ENCODE measurements at places on chromosomes 2 and 18.

DNA sequence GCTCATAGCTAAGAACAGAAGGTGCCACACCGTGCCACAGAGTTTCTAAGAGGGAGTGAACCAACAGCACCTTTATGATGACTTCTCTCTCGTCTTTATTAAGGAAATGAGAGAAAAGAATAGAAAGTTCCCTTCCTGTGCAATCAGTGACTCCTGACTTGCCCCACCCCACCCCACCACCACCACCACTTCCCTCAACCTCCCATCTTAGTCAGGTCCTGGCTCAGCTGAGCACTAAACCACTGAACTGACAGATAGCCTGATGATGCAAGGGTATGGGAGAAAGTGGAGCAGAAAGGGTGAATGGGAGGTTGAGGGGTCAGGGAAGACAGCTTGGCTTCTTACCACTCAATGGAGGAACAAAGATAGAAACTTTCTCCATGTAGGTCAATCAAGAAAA is 75.2 kb upstream of the RMDN2 start:
- no peak for DNase-seq

- DNase-seq: no peak
Measured at GRCh38 chr2:210617732-210618330, 61.4 kb downstream of the CPS1 start.

DNA sequence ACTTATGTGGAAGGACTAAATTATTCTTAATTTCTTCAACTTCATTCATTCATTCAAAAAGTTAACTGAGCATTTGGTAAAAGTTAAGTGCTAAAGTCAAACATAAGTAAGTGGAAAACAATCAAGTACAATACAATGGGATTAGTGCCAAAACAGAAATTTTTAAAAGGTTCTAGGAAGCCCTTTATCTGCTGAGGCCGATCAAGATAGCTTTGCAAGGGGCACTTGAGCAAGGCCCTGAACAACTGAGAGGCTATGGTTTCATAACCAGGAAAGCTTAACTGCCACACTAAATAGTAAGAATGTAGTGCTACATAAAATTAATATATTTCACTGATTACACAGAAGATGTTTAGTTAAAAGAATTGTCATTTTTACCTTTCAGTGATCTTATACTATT is 76.5 kb downstream of the NOL10 start:
- DNase-seq: no peak

- no peak for DNase-seq
Measured at GRCh38 chr2:97983698-97984097, 12.1 kb downstream of the TMEM131 start.

GRCh38 chr2:206996556-206997065 is 57.3 kb downstream of the CPO start:
- no peak for DNase-seq
